ENCODE measurements at places on chromosomes 4 and X.

DNA sequence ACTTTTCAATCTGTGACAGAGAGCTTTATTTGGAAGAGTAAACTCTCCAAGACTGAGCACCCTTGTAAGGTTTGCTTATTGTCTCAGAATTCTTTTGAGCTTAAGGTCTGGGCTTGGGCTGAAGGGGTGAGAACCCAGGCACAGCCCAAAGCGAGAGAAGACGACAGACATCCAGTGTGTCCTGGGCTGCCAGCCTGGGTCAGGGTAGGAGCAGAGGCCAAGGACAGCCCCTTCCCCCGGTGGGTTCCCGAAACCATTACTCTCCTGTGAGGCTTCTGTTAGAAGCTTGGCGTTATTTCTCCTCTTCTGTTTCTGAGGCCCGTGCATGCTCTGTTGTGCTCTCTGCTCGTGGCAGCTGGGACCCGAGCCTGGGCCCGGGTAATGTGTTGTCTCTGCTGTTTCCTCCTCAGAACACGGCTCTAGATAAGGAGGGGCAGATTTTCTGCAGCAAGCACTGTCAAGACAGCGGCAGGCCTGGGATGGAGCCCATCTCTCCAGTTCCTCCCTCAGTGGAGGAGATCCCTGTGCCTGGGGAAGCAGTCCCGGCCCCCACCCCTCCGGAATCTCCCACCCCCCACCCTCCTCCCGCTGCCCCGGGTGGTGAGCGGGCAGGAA lies 177.5 kb downstream of the DCLK2 start:
- no peak for DNase-seq

DNA sequence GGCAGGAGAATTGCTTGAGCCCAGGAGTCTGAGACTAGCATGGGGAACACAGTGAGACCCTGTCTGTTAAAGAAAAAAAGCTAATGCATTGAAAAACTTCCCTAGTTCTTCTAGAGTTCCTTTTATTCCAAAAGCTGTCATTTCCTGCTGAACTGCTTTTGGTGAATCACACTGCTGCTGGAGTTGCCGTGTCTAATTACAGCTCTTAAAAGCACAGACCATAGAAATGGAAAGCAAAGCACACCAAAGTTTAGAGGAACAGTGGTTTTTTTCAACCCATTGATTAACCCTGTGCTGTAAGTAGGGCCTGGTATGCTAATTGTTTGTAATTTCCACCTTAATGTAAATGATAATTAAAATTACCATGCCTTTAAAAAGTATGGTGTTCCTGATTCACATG lies 52.4 kb downstream of the SEPTIN11 start:
- no peak for DNase-seq

GRCh38 chr4:112058433-112058832 lies 86.8 kb upstream of the FAM241A start:
- DNase-seq, result no peak

GRCh38 chrX:13428053-13428786 lies 108.4 kb upstream of the ATXN3L start:
- DNase-seq, result no peak

GRCh38 chr4:121788896-121789295 lies 12.2 kb upstream of the EXOSC9 start:
- DNase-seq, result no peak

DNA sequence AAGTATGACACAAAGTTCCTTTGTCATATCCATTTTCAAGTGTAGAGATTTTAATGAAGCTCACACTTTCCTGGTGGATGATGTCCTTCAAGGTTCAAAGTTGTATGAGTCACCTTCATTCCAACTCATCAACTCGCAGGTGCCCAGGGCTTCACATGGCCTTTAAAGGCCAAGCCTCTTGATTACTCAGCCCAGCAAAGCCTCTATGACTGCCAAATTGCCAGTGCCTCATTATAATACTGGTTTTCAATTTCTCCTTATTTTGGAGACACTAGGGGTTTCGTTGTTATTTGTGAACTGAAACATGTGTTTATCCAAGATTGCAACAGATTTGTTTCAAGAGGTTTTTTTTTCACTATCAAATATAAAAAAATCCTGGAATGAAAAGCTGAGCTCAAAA lies 45.9 kb upstream of the PPP3CA start:
- DNase-seq, result peak; percentile 28

- DNase-seq, result no peak
Measured at GRCh38 chrX:49064303-49064702, 5.5 kb downstream of the CCDC120 start.

- no peak for DNase-seq
Measured at GRCh38 chr4:141210168-141210567, 10.5 kb upstream of the ZNF330 start.

- DNase-seq, result peak; percentile 5
Measured at GRCh38 chrX:18674417-18674787, 2.5 kb upstream of the RS1 start.

- DNase-seq, result no peak
Measured at GRCh38 chr4:1154126-1154522, 18.3 kb downstream of the SPON2 start.

- no peak for DNase-seq
Measured at GRCh38 chr4:13454786-13455185, 29.4 kb downstream of the RAB28 start.

- DNase-seq, result no peak
Measured at GRCh38 chrX:54745676-54746075, 52.4 kb downstream of the ITIH6 start.

- no peak for DNase-seq
Measured at GRCh38 chr4:174983128-174983750, 65.1 kb downstream of the ADAM29 start.

- no peak for DNase-seq
Measured at GRCh38 chr4:110480746-110481271, 4.9 kb downstream of the ENPEP start.

GRCh38 chrX:154840856-154841255 lies 6.4 kb upstream of the SMIM9 start:
- peak; percentile 3 for DNase-seq

GRCh38 chr4:157988641-157989040 lies 184.2 kb downstream of the GASK1B start:
- DNase-seq, result no peak

GRCh38 chr4:19684084-19684483 lies 567.6 kb upstream of the SLIT2 start:
- no peak for DNase-seq

DNA sequence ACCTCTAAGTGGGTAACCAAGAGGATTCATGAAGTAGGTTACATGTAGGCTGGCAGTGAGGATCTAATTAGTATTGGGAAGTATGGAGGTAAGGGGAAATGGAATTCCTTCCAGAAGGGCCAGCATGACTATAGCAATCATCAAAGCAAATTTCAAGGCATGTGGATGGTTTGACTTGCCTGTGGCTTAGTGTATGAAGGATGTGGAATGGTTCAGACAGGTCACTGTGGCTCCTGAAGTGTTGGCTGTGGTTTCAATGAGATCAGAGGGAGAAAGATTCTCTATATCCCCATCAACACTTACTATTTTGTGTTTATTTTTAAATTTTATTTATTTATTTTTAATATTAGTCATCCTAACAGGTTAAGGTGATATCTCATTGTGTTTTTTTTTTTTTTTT lies 121.6 kb upstream of the TBC1D9 start:
- DNase-seq, result no peak

DNA sequence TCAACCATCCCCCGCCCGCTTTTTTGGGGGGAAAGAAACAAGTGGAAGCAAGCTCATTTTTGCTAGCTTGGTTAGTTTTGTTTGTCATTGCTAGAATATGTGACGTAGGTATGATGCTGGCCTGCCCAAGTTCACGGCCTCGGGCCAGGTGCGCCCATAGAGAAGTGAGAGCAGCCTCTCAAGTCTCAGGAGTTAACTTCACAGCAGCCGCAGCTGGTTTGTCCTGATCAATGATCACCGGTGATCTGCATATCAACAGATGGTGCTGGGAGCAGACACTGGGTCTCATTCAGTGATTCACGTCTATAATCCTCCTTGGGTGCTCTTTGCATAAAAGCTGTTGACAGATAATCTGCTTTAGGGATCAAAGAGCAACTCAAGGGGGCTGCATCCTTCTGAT lies 50.1 kb downstream of the ENPP6 start:
- no peak for DNase-seq

- DNase-seq, result no peak
Measured at GRCh38 chr4:3682236-3683076, 83.7 kb upstream of the ADRA2C start.

DNA sequence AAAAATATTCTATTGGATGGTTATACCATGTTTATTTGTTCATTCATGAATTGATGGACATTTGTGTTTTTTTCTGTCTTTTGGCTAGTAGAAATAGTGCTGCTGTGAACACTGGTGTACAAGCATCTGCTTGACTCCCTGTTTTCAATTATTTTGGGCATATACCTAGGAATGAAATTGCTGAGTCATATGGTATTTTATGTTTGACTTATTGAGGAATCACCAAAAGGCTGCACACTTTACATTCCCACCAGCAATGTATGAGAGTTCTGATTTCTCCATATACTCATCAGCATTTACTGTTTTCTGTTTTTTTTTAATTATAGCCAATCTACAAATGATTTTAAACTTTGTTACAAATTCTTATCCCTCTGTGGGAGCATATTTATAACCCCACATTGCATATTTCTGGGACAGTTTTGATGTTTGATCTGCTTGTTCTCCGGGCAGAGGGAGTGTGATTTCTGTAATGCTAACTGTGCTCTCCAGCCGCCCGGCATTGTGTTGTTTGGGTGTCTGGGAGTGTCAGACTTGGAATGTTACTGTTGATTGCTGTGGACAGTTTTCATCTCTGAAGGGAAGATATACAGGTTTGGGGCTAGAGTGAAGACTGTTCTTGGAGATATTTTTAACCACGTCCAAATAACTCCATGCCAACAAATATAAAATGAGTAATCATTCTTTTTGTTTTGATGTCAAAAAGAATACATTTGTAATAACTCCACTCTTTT lies 60.5 kb upstream of the PGRMC2 start:
- DNase-seq, result no peak

- DNase-seq, result no peak
Measured at GRCh38 chr4:176437756-176438155, 118.0 kb downstream of the SPCS3 start.

DNA sequence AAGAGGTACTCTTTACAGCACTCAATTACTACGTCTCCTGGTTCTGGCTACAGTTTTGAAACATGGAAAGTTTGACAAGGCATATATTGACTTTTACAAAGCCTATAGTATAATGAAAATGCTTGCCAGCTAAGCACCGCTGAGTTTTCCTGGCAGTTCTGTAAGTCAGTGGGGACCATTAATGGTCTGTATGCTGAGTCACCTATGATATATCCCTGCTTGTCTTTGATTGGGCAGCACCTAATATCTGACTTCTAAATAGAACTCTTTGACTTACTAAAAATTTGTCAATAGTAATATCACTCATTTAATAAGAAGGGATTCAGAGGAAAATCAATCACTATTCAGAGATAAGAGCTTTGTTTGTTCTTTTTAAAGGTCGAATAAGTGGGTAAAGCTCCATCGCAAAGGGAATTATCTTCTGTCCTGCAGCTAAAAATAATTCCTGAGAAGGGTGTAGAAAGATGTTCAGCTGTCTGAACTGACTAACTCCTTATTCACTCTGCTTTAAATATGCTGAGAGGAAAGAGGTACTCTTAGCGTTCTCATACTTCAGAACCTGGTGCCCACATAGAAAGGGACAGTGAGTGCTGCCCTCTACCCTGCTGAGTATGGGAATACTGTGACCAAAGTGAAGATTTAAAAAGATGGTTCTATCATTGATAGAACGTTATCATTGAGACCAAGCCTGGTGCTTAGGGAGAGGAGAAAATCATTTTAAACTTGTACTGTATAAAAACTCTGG lies 959 bp downstream of the SMPX start:
- DNase-seq, result no peak

DNA sequence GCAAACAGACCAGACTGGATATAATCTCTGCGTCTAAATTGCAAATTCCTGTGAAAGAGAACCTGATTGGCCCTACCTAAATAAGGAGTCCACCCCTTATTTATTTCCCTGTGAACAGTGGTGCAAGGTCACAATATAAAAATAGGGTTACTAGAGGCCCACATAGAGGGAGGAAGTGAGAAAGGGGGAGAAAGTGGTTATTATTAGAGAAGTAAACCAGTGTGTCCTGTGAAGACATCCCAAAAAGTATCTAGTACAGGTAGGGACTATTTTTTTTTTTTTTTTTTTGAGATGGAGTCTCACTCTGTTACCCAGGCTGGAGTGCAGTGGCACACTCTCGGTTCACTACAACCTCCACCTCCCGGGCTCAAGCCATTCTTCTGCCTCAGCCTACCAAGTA lies 15.0 kb upstream of the FRYL start:
- DNase-seq, result no peak

DNA sequence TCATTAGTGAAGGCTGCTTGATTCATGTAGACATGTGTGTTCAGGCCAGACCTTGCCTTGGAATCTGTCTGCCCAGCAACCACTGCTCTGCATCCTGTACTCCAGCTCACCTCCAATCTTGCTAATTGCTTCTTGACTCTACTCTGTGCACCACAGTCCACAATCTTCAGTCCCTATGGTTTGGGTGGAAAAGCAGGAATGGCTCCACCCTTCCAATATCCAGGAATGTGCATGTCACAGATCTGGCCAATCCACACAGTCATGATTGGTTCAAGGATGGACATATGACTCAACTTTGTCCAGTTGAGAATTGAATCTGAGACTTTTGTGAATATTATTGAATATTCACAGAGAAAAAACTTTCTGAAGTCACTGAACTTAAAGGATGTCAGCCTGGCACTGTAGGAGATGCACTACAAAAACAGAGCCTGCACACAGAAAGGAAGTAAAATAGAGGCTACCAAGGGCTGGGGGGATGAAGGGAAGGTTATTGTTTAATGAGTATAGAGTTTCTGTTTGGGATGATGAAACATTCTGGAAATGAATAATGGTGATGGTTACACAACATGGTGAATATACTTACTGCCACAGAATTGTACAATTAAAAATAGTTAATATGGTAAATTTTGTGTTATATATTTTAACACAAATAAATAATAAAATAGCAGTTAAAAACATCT lies 161.3 kb upstream of the USP38 start:
- no peak for DNase-seq

- DNase-seq, result no peak
Measured at GRCh38 chrX:80004458-80004857, 10.1 kb upstream of the TBX22 start.

- no peak for DNase-seq
Measured at GRCh38 chrX:69170319-69170718, 5.1 kb upstream of the PJA1 start.

GRCh38 chr4:54677416-54677815 lies 19.7 kb downstream of the KIT start:
- no peak for DNase-seq

- DNase-seq, result no peak
Measured at GRCh38 chr4:159298502-159298901, 195.6 kb downstream of the RAPGEF2 start.

- no peak for DNase-seq
Measured at GRCh38 chr4:1898681-1899080, 27.5 kb downstream of the NSD2 start.
